ENCODE measurements at places on chromosomes 6 and 20. TPM values are rescaled to one million over a fixed set of nuclear protein-coding genes. Genes with fewer than 3 reads are reported as not detected.

- no peak for DNase-seq
Observed at GRCh38 chr6:95866732-95867131, 149.0 kb upstream of the FUT9 start.

- DNase-seq, result peak; percentile 72
Observed at GRCh38 chr6:157235600-157236039, 87.7 kb downstream of the TMEM242 start.

GRCh38 chr20:11112832-11113231, 439.0 kb upstream of the JAG1 start:
- peak; percentile 49 for DNase-seq

GRCh38 chr6:80610846-80611245, 504.4 kb downstream of the BCKDHB start:
- DNase-seq, result peak; percentile 79

DNA sequence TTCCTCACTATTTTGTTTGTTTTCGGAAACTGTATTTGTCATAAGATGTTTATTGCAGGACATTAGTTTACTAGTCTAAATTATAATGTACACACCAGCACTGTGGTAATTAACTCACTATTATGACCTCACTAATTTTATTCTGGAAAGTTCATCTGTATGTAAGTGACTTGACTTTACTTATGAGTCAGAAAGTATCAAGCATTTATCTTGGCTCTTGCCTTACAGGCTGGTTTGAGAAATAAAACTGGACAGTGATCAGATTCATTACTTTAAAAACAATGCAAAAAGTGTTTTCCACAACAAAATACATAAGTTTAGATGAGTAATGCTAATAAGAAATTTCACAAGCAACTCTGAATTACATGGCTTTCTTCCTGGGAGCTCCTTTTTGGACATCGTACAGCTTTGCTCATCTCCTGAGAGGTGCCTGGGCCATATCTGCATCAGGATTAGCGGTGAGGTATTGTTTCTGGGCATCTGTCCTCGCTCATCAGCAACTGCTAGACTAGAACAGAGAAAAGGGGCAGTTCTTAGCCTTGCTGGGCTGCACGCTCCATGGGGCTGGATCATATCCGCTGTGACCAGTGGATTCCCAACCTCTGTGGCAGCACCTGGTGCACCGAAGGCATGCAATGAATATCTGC, 179.8 kb downstream of the SOD2 start:
- no peak for DNase-seq

DNA sequence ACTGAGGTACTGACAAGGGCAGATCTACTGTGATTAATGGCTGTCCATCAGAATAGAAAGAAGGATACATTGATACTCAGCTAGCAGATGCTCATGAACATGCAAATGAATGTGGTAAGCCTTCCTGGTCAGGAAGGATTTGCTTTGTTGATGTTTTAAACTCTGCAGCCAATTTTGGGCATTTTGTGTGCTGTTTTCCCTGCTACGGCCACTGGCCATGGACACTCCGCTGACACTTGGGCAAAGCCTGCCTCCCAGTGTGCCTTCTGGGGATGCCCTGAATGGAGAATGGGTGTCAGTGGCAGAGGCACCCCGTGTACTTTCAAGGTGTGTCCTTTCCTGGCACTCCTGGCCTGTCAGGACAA, 113.1 kb downstream of the SOBP start:
- no peak for DNase-seq

GRCh38 chr6:11830105-11830504, 51.5 kb upstream of the ADTRP start:
- no peak for DNase-seq

The BPIFB4 gene
- total RNA-seq, result not detected

The DEFB132 gene
- total RNA-seq, result 0.05 TPM

GRCh38 chr6:108176281-108177089, 10.7 kb downstream of the NR2E1 start:
- DNase-seq, result no peak

DNA sequence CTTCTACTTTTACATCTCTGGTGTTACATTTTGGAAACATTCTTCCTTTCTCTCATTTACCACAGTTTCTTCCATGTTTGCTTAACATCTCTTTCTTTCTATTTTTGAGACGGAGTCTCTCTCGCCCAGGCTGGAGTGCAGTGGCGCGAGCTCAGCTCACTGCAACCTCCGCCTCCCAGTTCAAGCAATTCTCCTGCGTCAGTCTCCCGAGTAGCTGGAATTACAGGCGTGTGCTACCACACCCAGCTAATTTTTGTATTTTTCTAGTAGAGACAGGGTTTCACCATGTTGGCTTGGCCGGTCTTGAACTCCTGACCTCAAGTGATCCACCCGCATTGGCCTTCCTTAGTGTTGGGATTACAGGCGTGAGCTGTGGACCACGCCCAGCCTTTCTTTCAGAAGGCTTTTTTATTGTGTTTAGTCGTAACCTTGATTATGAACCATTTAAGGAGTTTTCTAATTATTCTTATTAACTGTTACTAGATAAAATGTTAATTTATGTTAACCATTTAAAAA, 27.8 kb downstream of the MAP3K4 start:
- DNase-seq, result no peak

DNA sequence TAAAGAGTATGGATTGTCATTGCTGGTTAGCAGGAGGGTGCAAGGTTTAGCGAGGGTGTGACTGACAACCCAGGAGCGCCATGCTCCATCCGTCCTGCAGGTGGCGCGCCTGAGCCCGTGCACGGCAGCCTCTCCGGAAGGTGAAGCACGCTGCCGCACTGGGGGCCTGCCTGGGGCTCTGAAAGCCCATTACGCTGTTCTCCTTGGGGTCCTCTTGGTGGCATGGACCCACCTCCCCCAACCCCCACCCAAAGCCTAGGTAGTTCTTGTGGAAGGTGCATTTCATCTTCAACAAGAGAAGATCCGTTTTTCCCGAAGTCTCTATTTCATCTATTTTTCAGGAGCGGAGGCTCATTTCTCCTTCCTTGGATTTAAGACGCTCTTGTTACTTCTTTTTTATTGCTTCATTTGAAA, 197.4 kb upstream of the KCNG1 start:
- no peak for DNase-seq

- no peak for DNase-seq
Observed at GRCh38 chr6:37506479-37506878, 6.8 kb upstream of the CCDC167 start.

- no peak for DNase-seq
Observed at GRCh38 chr6:44327760-44328159, 14.6 kb upstream of the AARS2 start.

- peak; percentile 100 for DNase-seq
Observed at GRCh38 chr6:125913864-125914351, 42.7 kb upstream of the HINT3 start.

The SLC44A4 gene
- total RNA-seq, result 0.20 TPM

DNA sequence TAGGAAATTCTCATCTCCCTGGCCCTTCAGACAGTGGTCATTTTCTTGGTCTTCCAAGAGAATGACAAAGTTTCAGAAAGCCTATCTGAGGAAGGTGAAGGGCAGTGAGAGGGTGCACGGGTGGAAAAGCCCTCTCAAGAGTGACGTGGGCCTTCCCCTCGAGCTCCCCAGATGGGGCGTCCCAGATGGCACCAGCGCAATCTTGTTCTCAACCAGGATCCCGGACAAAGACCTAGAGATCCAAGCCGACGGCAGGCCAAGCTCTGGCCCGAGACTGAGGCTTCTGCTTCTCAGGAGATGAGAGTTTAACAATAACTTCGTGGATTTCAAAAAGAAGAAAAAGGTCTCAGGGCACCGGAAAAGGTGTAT, 797 bp upstream of the ZNF133 start:
- no peak for DNase-seq

DNA sequence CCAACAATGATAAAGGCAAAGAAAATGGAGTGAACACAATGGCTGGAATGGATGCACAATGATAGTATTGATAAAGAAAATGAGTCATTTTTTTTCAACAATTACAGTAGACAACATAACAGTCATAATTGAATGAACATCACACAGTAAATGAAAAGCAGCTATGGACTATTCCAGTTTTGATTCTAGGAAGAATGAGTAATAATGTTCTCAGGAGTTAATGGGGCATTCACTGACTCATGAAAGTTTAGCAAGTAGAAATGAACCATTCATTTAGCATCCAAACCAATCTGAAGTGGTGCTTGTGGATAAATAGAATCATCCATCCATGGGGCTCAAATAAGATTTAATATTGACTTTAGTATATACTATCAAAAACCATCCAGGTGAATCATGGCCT, 1029.5 kb upstream of the GJE1 start:
- peak; percentile 87 for DNase-seq

DNA sequence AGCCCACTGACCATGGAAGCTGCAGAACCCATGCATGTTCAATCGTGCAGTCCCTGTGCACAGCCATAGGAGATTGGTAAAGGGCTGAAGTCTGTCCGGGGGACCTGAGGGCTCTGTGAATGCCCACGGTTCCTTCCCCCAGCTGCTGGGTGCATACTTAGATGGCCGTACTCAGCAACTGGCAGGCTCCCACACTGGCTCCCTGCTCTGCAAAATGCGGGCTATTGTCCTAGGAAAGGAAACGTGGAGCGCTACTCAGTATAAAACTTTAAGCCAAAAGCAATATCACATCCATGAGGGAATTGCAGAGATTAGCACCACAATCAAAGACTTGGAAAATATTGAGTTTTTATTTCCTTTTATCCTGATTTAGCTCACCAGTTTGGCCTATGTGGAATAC, 202.0 kb downstream of the WDR27 start:
- DNase-seq, result no peak

- no peak for DNase-seq
Observed at GRCh38 chr6:656460-657252, at the start of gene HUS1B. HUS1B (minus strand) TSS chr6:657100; CDS start chr6:656944, 156 bp downstream.

- DNase-seq, result no peak
Observed at GRCh38 chr6:134636186-134636799, 313.6 kb downstream of the ALDH8A1 start.

GRCh38 chr6:167235005-167235404, 56.1 kb upstream of the UNC93A start:
- no peak for DNase-seq

- no peak for DNase-seq
Observed at GRCh38 chr6:145245119-145245518, 490.2 kb downstream of the EPM2A start.

The NEDD9 gene
- total RNA-seq, result 79.4 TPM

The CGA gene
- 26.6 TPM for total RNA-seq

GRCh38 chr20:43537921-43538877, 20.6 kb upstream of the SGK2 start:
- DNase-seq, result peak; percentile 63

DNA sequence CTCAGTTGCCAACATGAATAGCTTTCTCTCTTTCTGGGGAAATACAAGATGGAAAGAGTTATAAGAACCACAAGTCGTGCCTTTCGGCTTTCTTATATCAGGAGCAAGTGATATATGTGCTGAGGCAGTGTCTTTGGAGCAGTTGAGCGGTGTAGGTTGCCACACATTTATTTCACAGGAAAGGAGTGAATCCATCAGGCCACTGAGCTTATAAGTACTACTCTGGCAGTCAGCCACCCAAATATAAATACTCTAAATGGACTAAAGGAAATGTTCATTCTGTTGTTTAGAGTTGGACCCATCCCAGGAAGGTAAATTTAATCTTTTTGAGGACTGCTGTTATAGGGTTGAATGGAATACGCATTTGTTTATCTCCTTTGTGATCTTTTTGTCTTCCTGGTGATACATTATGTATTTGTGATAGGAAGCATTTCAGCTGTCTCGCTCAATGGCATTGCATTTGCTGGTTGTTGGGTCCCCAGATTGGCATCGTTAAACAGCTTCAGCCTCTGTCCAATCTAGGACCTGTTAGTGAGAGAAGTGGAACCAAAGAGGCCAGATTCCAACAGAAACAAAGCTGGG, 139.7 kb downstream of the SOBP start:
- DNase-seq, result no peak

GRCh38 chr6:111650049-111650448, 44.4 kb upstream of the TRAF3IP2 start:
- no peak for DNase-seq

DNA sequence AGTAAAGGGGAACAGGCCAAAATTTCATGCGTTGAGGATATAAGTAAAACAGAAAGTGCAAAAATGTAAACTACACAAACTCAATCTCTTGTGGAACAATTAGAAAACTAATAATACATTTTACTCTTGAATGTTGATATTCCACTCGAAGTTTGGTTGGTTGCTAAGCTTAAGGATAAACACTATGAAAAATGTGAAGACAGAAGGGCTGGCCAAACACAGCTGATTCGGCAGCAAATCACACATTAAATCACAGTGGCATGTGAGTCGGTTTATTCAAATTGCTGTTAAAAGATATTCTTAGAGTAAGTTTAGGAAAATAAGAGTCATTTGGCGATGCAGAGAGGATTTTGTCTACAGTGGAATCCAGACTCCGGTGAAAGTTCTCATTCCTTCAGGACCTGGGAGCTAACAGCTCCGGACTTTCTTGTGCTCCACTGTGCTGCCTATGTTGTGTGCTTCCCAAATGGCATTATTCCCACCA, 1.4 kb upstream of the EPM2A start:
- DNase-seq, result peak; percentile 77

The TMEM14C gene
- 204 TPM for total RNA-seq

GRCh38 chr6:134316733-134317431, 1.0 kb downstream of the SGK1 start:
- no peak for DNase-seq

The HRH3 gene
- not detected for total RNA-seq

The TFAP2D gene
- not detected for total RNA-seq

GRCh38 chr20:20134941-20135575, 82.7 kb downstream of the CFAP61 start:
- DNase-seq, result no peak

GRCh38 chr6:37308069-37308815, 45.5 kb upstream of the RNF8 start:
- DNase-seq, result peak; percentile 67

GRCh38 chr6:38799529-38800184, 84.5 kb downstream of the DNAH8 start:
- DNase-seq, result no peak

DNA sequence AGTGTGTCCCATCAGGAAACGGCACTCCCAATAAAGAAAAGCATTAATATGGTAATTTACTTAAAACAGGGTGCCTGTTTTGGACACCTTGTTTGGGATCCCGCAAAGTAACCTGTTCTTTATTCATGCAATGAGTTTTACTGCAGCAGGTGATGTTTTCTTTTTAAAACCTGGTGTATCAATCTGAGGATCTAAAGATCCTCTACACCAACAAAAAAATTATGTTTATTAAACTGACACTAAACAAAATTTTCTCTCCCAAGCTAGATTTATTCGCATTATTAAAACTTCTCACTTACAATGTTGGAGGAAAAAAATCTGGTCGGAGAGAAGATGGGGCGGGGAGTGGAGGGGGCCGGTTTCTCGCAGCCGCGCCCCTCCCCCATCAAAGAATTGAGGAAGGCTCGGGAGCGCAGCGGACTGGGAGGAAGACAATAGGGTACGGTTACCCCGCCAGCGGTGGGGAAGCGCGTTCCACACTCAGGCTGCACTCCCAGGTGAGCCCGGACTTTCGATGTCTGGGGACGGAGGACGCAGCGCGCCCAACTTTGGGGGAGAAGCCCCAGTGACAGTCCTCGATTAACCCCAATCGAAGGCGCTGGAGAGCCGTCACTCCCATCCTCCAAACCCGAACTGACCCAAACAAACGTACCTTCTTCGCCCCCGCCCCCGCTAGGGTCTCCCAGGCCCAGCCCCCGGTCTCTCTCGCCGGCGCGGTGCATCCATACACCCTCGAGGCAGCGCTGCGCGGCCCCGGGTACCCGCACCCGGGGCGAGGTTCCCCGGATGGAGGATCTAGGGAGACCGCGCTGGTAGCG, 1.3 kb downstream of the CD24 start:
- no peak for DNase-seq

GRCh38 chr6:164200071-164200470, 785.6 kb downstream of the QKI start:
- DNase-seq, result peak; percentile 50

The CTCFL gene
- not detected for total RNA-seq

Measured in M059J (cell line).